ENCODE measurements at places on chromosomes 12 and 14. TPM values are rescaled to one million over a fixed set of nuclear protein-coding genes. Genes with fewer than 3 reads are reported as not detected.

The LYZ gene
- polyA plus RNA-seq: 30.0 TPM

The KSR2 gene
- polyA plus RNA-seq: 1.4 TPM

The TBPL2 gene
- polyA plus RNA-seq: not detected

The CNTN1 gene
- polyA plus RNA-seq: 3.8 TPM

The RDH16 gene
- 0.05 TPM for polyA plus RNA-seq

The USP44 gene
- polyA plus RNA-seq: 0.88 TPM

Measured in adrenal gland (tissue), 19 donors.